ENCODE measurements at places on chromosomes 6 and 20.
A peak's percentile ranks its signal among the peaks of the same experiment; 100 is the strongest.

- DNase-seq = no peak
These were observed 8.0 kb upstream of the SUMO4 start for GRCh38 chr6:149392093-149392492.

DNA sequence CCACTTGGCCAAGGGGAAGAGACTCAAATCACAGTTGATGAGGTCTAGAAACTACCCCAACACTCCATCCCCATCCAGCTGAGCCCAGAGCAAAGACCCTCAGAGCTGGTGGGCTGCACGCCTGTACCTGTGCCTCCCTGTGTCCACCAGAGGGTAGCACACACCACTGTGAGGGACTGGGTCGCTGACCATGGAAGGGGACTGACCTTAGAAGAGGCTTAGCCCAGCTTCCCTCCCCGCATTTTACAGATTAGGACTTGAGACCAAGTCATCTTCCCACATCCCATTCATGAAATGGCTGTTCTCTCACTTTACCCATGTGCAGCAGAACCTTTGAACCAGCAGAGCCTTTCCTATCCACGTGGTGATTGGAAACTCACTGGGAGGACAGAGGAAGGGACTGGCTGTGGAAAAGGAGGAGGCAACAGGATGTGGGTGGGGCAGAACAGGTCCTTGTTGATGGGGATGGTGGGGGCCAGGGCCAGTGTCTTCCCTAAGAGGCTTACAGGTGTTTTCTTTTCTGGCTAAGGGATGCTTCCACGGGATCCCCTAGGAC lies 44.3 kb downstream of the CPXM1 start:
- peak; percentile 69 for DNase-seq

- peak; percentile 50 for DNase-seq
These were observed 9.4 kb upstream of the SLC4A11 start for GRCh38 chr20:3248167-3248992.

GRCh38 chr20:41748756-41749582 lies 130.8 kb upstream of the CHD6 start:
- DNase-seq = no peak

GRCh38 chr6:127582777-127583462 lies 5.9 kb downstream of the C6orf58 start:
- DNase-seq = peak; percentile 35

- DNase-seq = no peak
These were observed 155.8 kb downstream of the TRDN start for GRCh38 chr6:123480986-123481385.

- no peak for DNase-seq
These were observed 150.3 kb downstream of the KLHL32 start for GRCh38 chr6:97074785-97075184.

DNA sequence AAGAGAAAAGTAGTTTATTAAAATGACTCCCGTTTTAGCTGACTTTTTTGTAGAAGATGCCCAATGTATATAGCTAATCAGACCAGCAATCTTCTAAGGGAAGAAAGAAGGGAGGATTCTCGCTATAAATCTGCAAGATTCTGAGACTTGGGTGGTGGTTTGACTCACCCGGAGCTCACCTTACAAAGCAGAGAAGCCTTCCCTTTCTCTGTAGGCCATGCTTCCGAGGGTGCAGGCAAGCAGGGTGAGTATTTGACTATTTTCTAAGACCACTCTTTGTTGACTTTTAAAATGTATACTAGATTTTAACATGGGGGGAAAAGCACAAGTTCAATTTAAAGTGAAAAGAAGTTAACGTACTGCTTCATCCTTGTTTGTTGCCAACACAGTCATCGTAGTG lies 2.7 kb downstream of the OLIG3 start:
- DNase-seq = no peak

DNA sequence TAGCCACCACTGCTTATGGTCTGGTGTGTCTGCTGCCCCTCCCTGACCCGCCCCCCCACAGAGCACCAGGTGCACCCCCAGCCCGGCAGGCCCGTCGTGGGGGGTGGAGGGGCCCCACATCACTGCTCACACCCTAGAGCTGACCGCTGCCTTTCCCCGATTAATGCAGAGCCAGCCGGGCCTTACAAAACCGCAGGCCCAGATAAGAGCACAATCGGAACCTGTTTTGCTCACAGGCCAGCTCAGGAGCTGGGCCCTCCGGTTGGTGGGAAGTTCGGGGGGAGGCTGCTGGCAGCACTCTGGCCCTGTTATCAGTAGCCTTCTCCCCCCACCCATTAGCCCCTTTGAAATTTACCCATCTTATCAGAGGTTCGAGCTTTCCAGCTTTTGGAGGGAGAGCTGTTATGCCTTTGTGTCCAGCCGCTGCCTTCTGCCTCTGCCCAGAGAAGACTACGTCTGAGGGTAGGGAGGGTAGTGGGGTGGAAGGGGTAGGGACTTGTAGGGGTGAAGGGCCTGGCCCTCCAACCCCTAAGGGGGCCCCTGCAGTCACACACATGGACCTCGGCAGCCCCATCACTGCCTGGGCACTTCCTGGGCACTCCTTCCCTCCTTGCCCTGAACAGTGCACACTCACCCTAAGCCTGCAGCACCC lies 6.9 kb upstream of the SPDEF start:
- DNase-seq = no peak

- no peak for DNase-seq
These were observed 37.0 kb downstream of the TMEM181 start for GRCh38 chr6:158596861-158597260.

DNA sequence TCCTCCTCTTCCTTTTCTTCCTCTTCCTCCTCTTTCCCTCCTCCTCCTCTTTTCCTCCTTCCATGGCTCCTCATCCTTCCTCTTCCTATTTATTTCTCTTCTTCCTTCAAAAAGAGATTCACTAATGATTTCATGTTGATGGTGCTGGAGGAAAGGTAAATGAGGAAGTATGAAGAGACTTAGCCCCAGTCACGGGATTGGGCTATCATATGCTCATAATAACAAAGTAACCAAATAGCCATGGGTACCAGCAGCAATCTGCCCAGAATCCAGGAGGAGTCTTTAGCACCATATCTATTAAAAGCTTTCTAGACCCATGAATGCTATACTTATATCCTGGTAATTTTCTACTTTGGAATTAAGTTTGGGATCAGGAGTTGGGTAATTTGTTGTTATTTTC lies 910.9 kb upstream of the MAP3K7 start:
- no peak for DNase-seq

GRCh38 chr6:45377043-45377553 lies 636 bp downstream of the SUPT3H start:
- DNase-seq = no peak

All from AG08395 (cell line).